ENCODE measurements at places on chromosomes 1 and 21. TPM values are rescaled to one million over a fixed set of nuclear protein-coding genes. Genes with fewer than 3 reads are reported as not detected.

Gene TRIM46
- 7.4 TPM for total RNA-seq

Gene FCGR3A
- not detected for total RNA-seq

Gene ANKRD34A
- total RNA-seq = 1.6 TPM

Gene NUP210L
- 0.16 TPM for total RNA-seq

Gene GNB1
- total RNA-seq = 105 TPM

Gene GSTM1
- 18.3 TPM for total RNA-seq

Measured in hair follicle dermal papilla cell (primary cell).